Aorta (tissue), 5 donors: ENCODE measurements at places on chromosomes 12 and 14. TPM values are rescaled to one million over a fixed set of nuclear protein-coding genes. Genes with fewer than 3 reads are reported as not detected.

The VWF gene
- polyA plus RNA-seq: 1.3 TPM

The CIROP gene
- not detected for polyA plus RNA-seq

- H3K4me3 ChIP-seq: no peak overlapping the region
- no peaks in the 10 kb centered on the region for H3K4me1 ChIP-seq
- no peak overlapping the region for H3K27ac ChIP-seq
- no peaks in the 10 kb centered on the region for H3K27me3 ChIP-seq
- no peaks in the 10 kb centered on the region for H3K36me3 ChIP-seq
- DNase-seq: no peak
These were observed 58.3 kb downstream of the ESRRB start for GRCh38 chr14:76434220-76434619.

The OTOGL gene
- not detected for polyA plus RNA-seq

The RAPGEF3 gene
- polyA plus RNA-seq: 149 TPM

The GIT2 gene
- 24.8 TPM for polyA plus RNA-seq

GRCh38 chr14:71833476-71833875 lies 98.8 kb upstream of the RGS6 start:
- H3K27me3 ChIP-seq: no peaks in the 10 kb centered on the region
- H3K4me1 ChIP-seq: no peaks in the 10 kb centered on the region
- H3K36me3 ChIP-seq: no peaks in the 10 kb centered on the region
- H3K4me3 ChIP-seq: no peak overlapping the region
- no peak overlapping the region for H3K27ac ChIP-seq

GRCh38 chr12:114245555-114245954 lies 160.4 kb downstream of the TBX5 start:
- H3K4me1 ChIP-seq: no peaks in the 10 kb centered on the region
- H3K27me3 ChIP-seq: no peaks in the 10 kb centered on the region
- H3K36me3 ChIP-seq: no peaks in the 10 kb centered on the region
- no peak overlapping the region for H3K27ac ChIP-seq
- no peak overlapping the region for H3K4me3 ChIP-seq
- DNase-seq: no peak

GRCh38 chr14:96482986-96483385 lies 19.2 kb upstream of the PAPOLA start:
- H3K27ac ChIP-seq: no peak overlapping the region
- H3K4me3 ChIP-seq: no peak overlapping the region
- H3K4me1 ChIP-seq: no peaks in the 10 kb centered on the region
